MV-4-11 (cell line): ENCODE measurements at places on chromosomes 3 and 15.

DNA sequence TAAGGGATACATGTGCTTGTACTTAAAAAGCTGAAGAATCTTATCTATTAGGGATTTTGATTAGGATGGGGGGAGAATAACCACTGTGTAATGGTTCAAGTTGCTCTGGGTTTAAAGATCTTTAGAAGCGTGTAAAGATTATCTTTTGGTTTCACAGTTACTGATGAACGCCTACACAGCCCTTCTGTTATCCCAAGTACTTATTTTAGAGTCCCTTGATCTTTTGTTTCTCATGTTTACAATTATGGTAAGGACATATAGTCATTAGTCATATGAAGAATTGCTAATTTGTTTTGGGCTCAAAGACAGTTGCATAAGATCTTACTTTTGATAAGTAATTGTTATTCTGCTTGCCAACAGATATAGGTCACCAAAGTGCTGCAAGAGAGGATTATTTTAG, 160.1 kb downstream of the PLCL2 start:
- no peak for DNase-seq

- peak; percentile 63 for DNase-seq
Measured at GRCh38 chr15:60656481-60656880, 177.5 kb upstream of the ICE2 start.

- no peak for DNase-seq
Measured at GRCh38 chr3:186519021-186519658, 25.0 kb downstream of the CRYGS start.

DNA sequence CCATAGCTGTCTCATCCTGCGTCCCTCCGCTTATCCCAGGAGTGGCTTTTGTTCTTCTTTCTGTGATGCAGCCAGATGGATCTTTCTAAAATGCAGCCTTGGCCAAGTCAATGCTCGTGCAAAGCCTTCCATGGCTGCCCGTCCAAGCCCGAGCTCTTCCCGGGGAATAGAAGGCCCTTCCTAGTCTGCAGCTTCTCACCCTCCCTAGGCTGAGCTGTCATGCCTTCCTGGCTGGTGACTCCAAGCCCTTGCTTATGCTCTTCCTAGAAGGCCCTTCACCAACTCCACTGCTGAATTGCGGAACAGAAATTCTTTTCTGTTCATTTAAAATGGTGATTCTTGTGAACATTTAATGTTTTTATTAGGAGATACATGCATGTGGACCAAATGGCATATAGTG, 95.9 kb downstream of the SMAD6 start:
- DNase-seq, result no peak

- DNase-seq, result no peak
Measured at GRCh38 chr3:13518516-13518953, 30.4 kb upstream of the FBLN2 start.

DNA sequence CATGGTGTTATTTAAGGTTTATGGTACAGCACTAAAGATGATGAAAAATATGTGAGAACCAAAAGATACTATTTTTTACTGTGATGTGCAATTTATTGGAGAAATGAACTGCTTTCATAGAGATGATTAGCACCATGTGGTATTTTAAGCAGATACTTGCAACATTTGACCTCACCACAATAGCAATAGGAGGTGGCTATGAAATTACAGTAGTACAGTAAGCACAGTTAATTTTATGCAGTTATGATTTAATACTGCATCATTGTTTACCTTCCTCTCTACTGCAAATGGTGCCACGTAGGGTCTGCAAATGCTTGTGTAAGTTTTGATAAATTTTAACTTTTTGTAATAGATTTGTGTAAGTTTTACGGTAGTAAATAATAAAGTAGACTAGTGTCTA, 14.0 kb downstream of the PYGO1 start:
- no peak for DNase-seq

DNA sequence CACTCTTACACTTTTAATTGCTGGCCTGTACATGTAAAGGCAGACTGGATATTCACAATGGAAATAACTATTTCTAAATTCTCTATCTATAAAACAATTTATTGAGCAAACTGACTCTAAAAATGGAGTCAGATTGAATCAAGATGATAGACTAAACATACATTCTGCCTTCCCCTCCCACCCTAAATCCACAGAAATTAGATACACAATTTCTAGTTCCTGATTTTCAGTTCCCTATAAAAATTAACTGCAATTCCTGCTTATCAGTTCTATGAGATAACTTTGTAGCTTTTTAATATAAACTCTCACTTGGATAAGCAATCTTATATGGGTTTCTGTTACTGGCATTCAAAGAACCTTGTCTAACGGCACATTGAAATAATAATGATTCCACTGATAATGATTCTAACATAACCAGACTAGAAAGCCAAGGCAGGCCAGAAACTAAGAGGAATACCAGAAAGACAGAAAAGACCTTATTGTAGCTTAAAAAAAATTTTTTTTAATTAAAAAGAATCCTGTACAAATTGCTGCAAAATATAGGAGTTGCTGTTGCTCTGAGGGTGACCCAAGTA, 33.1 kb downstream of the TBC1D5 start:
- DNase-seq, result peak; percentile 23
